ENCODE measurements at places on chromosomes 5 and 9.
A peak's percentile ranks its signal among the peaks of the same experiment; 100 is the strongest.

- no peak for DNase-seq
Measured at GRCh38 chr9:133640580-133641395, 4.6 kb downstream of the DBH start.

GRCh38 chr9:8651070-8651845 lies 851.7 kb upstream of the DMAC1 start:
- DNase-seq = no peak

- no peak for DNase-seq
Measured at GRCh38 chr5:154761046-154761736, 6.0 kb downstream of the LARP1 start.

GRCh38 chr9:98132158-98132557 lies 13.1 kb upstream of the TRIM14 start:
- DNase-seq = no peak

- no peak for DNase-seq
Measured at GRCh38 chr9:135929656-135930445, 22.5 kb upstream of the CAMSAP1 start.

GRCh38 chr9:120919843-120920805 lies 6.5 kb downstream of the TRAF1 start:
- DNase-seq = no peak

DNA sequence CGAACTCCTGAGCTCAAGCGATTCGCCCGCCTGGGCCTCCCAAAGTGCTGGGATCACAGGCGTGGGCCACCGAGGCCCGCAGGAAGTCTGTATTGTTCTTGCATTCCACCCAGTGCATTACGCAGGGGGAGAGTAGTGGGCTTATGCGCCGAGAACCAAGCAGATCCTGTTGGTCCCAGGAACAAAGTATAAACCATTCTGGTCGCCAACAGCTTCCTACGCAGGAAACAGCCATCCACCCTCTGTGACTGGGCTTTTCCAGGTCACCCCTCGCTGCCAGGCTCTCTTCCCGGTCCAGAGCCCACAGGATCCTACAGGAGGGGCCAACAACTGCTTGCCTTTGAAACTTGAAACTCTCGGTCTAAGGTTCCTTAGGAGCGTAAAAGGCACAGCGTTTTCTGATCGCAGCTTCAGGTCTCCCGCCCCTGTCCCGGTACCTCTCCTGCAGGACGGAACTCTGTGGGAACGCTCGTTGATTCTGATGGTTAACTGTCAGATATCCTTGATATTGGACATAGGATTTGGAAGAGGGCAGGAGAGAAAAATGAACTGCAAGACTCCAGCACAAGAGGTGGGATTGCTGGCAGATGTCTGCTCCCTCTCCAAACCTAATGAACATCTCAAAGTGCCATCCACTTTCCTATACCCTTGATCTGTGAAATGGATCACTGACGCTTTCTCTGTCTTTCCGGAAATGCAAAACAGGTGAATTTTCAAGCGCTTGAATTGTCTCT lies 4.2 kb upstream of the ANXA2R start:
- DNase-seq = peak; percentile 56
